ENCODE measurements at places on chromosomes 3 and 15.

- DNase-seq = no peak
Measured at GRCh38 chr3:116614795-116615362, 94.7 kb upstream of the TUSC7 start.

- no peak for DNase-seq
Measured at GRCh38 chr3:67075295-67075694, 77.2 kb downstream of the KBTBD8 start.

DNA sequence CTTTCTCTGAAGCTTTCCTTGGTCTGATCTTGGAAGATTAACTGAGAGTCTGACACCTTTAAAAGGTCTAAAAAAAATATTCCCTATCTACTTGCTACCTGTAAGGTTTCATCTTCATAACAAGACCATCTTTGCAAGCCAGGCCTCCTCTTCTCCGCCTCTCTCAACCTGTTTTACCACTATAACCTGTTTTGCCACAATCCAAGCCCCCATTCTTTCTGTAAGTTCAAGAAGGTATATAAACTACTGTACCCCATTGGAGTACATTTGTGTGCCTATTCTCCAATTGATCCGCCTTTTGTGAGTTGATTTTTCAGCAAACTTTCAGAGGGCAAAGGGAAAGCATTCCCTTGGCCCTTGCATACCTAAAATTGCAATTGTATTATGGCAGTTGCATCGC lies 319.3 kb upstream of the NECTIN3 start:
- DNase-seq = no peak

GRCh38 chr15:41971895-41972252 lies 483 bp downstream of the EHD4 start:
- DNase-seq = no peak
